Stimulated activated CD8-positive, alpha-beta memory T cell treated with anti-CD3 and anti-CD28 coated beads, Interleukin-2, amount 100 ng/mL, for 1 hour (primary cell): ENCODE measurements at places on chromosomes 3 and 15.

DNA sequence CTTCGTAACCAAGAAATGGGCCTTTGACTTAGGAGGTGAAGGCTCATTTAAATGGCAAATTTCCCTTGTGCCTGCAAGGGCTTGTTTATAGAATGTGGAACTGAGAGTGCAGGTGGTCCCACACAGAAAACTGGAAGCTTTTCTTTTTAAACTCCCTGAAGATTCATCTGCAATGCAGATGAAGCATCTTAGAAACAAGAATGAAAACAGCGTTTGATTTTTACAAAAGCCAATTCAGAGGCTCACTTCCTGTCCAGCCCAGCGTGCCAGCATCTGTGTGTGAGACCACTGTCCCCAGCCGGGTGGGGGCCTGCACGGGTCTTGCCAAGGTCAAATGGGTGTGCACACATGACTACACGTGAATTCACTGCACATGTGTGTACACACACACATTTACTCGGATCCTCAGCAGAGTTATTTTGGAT is 94.7 kb downstream of the LINGO1 start:
- DNase-seq, result no peak

GRCh38 chr3:143036557-143036956 is 35.2 kb downstream of the U2SURP start:
- no peak for DNase-seq

GRCh38 chr15:61336026-61336638 is 107.0 kb upstream of the RORA start:
- no peak for DNase-seq

- DNase-seq, result peak; percentile 52
These were observed 21.6 kb upstream of the PSTPIP1 start for GRCh38 chr15:76973362-76973743.

DNA sequence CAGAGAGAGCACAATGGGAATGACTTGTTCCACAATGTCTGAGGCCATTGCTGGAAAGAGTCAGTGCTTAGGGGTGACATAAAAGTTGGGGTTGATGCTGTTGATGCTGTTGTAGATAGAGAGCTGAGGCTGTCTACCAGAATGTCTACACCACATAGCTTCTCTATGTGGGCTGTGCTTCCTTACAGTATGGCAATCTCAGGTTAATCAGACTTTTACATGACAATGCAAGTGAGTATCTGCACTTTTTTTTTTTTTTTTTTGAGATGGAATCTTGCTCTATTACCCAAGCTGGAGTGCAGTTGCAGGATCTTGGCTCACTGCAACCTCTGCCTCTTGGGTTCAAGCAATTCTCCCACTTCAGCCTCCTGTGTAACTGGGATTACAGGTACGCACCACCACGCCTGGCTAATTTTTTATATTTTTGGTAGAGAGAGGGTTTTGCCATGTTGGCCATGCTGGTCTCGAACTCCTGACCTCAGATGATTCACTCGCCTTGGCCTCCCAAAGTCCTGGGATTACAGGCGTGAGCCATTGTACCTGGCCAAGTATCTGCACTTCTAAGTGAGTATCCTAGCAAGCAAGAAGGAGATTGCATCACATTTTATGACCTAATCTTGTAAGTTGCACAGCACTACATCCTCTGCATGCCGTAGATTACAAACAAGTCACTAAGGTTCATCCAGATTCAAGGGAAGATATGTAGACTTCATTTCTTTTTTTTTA is 28.7 kb downstream of the DLEC1 start:
- DNase-seq, result no peak

- DNase-seq, result no peak
These were observed 31.1 kb downstream of the DNAJC13 start for GRCh38 chr3:132448216-132448961.

DNA sequence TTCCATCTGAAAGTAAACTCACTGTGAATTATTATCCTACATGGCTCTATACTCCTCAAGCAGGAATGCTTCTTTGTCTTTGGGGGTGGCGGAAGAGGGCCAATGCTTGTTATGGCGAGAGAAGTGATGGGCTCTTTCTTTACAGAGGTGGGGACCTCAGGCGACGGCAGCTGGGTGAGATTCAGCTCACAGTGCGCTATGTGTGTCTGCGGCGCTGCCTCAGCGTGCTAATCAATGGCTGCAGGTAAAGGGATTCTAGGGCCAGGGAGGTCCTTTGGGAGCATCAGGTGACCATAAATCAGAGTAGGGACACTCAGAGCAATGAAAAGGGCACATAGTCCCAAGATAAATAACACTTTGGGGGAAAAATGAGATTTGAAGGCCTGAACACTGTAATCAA is 39.0 kb downstream of the ESYT3 start:
- DNase-seq, result no peak

DNA sequence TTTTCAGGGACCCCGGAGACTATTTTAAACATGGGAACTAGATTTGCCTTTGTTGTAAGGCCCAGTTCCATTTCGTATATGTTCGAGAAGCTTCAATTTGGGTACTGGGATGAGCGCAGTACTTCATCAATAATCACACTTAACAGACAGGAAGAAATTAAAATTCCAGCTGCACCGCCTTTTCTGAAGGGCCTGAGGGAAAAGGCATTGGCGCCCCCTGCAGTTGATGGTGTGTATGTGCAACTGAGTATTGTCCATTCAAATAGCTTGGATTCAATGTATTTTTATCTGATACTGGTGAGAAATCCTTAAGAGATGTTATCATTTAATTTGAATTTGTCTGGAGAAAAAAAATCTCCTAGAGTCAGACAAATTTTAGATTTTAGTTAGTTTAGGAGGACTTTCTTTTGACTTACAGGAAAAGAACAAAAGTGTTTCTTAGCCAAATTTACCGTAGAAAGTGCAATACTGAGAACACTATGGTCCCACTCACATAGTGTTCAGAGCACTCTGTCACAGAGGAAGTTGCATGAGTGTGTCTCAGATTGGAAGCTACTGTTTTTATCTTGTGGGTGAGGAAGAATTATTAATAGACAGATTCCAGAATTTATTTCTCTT is 5.4 kb upstream of the ALDH1A2 start:
- no peak for DNase-seq

DNA sequence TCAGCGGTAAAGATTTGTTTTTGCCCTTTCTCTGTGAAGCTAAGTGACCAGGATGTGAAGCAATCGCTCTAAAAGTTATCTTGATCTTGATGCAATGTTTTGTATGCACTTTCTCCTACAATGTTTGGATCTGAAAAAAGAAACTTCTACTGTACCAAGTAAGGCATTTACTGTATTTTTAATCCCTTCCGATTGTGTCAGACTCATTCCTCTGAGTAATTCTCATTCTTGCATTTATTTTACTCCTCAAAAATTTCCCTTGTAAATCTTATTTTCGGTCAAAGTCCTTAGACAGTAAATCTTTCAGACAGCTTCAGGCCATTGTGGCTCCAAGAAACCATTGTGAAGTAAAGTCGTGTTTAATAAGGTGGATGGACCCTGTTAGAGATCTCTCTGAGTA is 141.9 kb downstream of the TP63 start:
- no peak for DNase-seq

DNA sequence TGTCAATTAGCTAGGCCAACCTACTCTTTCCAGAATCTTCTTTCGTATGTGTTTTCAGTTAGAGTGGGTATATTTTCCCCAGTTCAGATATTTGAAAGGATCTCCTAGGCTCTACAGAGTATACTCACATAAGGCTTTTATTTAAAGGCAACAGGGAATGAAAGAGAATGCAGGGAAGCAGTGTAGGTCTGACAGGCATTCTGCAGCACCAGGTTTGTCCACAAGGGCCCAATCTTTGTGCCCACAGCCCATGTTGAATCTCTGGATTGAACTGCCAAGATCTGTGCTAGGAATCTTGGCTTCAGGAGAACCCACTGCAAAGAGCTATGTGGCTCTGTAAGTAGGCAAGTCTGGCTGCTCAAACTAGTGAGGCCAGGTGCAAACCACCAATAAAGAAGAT is 24.2 kb upstream of the GALNT15 start:
- no peak for DNase-seq

GRCh38 chr3:181687190-181687589 is 24.5 kb upstream of the SOX2 start:
- DNase-seq, result no peak

GRCh38 chr15:98953000-98953787 is 54.4 kb downstream of the PGPEP1L start:
- DNase-seq, result no peak

GRCh38 chr3:9876991-9877390 is 3.1 kb downstream of the CIDEC start:
- no peak for DNase-seq

GRCh38 chr15:40949756-40950207 is 3.5 kb upstream of the CHAC1 start:
- no peak for DNase-seq

- DNase-seq, result no peak
These were observed 125.3 kb upstream of the THBS1 start for GRCh38 chr15:39455471-39455991.

DNA sequence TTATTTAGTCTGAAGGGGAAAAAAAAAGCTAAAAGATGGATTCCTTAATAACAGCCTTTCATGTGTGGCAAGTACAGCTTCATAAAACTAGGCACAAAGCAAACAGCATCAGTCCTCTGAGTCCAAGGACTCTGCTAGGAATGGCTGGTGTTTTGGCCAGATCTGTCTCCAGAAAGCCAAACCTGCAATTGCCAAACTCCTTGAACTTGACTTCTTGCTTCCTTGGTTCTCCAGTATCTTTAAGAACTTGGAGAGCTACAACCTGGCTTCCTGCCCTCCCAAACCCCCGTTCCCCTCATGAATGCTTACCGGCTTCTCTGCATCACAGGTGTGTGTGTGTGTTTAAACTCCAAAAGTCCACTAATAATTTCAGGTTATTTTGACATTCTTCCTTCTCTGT is 1.6 kb upstream of the PLOD2 start:
- no peak for DNase-seq

- DNase-seq, result no peak
These were observed 331.8 kb upstream of the TBL1XR1 start for GRCh38 chr3:177529071-177529550.

GRCh38 chr3:138032567-138032966 is 22.6 kb downstream of the CLDN18 start:
- no peak for DNase-seq

GRCh38 chr15:38440353-38441129 is 13.4 kb upstream of the FAM98B start:
- no peak for DNase-seq
